ENCODE measurements at places on chromosomes 6 and 20.
A peak's percentile ranks its signal among the peaks of the same experiment; 100 is the strongest.

GRCh38 chr20:61949714-61950640, 115.7 kb downstream of the TAF4 start:
- no peak for DNase-seq

DNA sequence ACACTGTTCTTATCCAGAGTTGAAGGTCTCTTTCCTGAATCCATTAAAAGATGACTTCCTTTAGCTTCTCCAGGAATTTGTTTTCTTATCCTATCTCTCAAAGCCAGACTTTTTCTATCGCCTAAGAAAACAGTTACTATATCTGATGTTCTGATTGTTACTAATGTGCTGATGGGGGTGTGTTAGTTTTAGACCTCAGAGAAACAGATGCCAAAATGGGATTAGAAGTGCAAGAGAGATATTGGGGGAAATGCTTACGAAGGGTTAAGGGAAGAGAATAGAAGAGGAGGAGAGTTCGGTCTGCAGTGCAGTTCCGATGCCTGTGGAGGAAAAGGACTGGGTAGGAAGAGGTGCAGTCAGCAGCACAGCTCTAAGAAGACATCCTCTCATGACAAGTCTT, 35.7 kb upstream of the ADGRG6 start:
- no peak for DNase-seq

- peak; percentile 17 for DNase-seq
Observed at GRCh38 chr20:63568986-63569949, 4.8 kb downstream of the HELZ2 start.

GRCh38 chr20:10604865-10605440, 68.8 kb downstream of the JAG1 start:
- no peak for DNase-seq

DNA sequence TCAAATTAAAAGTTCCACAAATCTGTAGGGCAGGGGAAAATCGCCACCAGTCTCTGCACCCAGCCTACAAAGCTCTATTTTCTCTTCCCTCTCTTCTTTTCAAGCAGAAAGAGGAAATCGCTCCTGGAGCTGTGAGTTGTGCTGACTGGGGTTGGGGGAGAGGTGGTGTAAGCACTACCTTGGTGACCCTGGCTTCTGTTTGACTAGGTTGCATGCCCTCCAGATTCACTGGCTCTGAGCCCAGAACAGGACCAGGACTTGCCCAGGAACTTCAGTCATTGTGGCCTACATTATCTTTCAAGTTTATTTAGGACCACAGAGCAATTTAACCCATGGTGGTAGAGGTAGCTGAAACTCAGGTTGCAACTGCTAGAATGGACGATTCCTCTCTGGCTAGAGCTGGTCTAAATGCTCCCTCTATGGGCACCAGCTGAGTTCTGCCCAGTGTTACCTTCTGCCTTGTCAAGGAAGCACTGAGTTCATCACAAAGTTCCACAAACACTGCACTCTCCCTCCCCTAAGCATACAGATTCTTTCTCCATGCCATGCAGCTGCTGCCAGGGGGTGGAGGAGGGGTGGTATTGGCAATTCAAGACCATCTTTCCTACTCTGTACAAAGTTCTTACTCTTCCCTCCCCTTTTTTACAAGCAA, 122.0 kb upstream of the BMP5 start:
- DNase-seq: no peak

- peak; percentile 67 for DNase-seq
Observed at GRCh38 chr6:144349690-144350527, 64.8 kb downstream of the UTRN start.

GRCh38 chr6:129575378-129576118, 134.4 kb downstream of the ARHGAP18 start:
- DNase-seq: peak; percentile 55

GRCh38 chr6:122930252-122931180, 65.5 kb upstream of the CLVS2 start:
- no peak for DNase-seq
